Subcutaneous preadipocyte (primary cell): ENCODE measurements at places on chromosomes 3 and 15. TPM values are rescaled to one million over a fixed set of nuclear protein-coding genes. Genes with fewer than 3 reads are reported as not detected.

VPS33B gene
- total RNA-seq, result 8.8 and 9.6 TPM in 2 replicates

PLA1A gene
- not detected in 2 replicates for total RNA-seq

OSBPL10 gene
- total RNA-seq, result 2.2 and 11.1 TPM in 2 replicates

ZNF710 gene
- 8.8 and 14.5 TPM in 2 replicates for total RNA-seq

OR5K2 gene
- total RNA-seq, result not detected in 2 replicates

STRIT1 gene
- not detected in 2 replicates for total RNA-seq

CFAP91 gene
- total RNA-seq, result under 0.01 and 0.73 TPM in 2 replicates

ISLR gene
- 2.5 and 18.7 TPM in 2 replicates for total RNA-seq

GLT8D1 gene
- 68.8 and 81.9 TPM in 2 replicates for total RNA-seq

LRRC3B gene
- not detected in 2 replicates for total RNA-seq

CLDN18 gene
- not detected in 2 replicates for total RNA-seq

NR2F2 gene
- total RNA-seq, result 11.8 and 21.5 TPM in 2 replicates

CHRM5 gene
- total RNA-seq, result under 0.01 TPM in 1 of 2 replicates, not detected in the other

CLSTN2 gene
- total RNA-seq, result 0.20 and 0.37 TPM in 2 replicates

GHSR gene
- not detected in 2 replicates for total RNA-seq

FAM98B gene
- 4.8 and 8.0 TPM in 2 replicates for total RNA-seq
